ENCODE measurements at places on chromosomes 12 and 14.

DNA sequence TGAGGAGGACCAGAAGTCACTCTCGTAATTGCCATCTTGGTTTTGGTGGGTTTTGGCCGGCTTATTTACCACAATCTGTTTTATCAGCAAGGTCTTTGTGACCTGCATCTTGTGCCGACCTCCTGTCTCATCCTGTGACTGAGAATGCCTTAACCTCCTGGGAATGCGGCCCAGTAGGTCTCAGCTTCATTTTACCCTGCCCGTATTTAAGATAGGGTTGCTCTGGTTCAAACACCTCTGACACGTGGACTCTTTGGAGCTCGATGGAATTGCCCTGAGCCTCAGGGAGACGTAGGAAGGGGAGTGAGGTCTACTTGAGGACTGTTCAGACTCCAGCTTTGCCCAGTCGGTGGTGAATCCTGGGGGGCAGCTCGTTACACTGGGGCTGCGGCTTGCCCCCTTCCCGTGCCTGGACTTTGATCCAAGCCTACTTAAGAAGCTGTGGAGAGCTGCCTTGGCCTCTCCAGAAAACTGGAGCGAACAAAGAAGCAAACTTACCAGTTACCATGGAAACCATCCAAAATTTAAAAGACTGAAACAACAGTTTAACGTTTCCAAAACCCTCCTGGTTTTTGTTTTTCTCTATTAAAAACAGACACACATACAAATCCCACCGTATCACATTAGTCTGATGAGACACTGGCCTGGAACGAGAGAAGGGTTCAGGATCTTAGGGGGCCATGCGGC lies 28.0 kb downstream of the CALM1 start:
- no peak for DNase-seq

DNA sequence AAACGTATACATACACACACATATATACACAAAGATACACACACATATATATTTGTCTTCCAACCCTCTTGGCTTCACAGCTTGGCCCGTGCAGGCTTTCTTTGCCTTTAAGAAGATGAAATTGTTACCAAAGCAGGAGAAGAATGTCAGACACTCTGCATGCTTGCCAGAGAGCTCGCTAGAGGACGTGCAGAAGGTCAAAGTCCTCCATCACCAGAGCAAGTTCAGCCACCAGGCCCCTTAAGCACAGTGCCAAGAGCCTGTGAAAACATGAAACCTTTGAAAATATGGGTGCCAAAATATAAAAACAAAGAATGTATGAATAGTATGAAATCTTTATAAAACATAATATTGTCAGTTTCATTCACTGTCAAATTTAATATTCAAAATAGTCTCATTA lies 14.9 kb upstream of the MCRS1 start:
- DNase-seq = no peak

DNA sequence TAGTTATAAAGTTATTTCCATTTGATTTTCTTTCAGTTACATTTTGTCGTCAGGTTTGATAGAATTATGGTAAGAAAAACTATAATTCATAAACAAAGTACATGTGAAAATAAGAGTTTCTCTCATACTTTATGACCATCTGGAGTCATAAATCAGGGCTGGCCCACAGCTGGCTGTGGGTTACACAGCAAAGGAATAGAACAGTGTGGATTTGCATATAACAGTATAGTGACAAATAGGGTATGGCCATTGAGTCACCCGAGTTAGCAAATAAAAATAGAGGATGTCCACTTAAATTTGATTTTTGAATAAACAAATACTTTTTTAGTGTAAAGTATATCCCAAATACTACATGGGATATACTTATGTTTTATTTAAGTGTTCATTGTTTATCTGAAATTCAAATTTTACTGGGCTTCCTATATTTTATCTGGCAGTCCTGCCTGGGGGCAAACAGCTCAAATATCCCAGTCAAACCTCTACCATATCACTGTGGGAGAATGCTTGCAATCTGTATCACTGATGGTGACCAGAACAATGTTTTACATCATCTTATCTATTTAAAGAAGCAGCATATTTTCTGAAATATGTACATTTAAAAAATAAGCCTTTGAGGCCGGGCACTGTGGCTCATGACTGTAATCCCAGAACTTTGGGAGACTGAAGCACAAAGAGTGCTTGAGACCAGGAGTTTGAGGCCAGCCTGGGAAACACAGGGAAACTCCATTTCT lies 65.5 kb downstream of the KSR2 start:
- no peak for DNase-seq

DNA sequence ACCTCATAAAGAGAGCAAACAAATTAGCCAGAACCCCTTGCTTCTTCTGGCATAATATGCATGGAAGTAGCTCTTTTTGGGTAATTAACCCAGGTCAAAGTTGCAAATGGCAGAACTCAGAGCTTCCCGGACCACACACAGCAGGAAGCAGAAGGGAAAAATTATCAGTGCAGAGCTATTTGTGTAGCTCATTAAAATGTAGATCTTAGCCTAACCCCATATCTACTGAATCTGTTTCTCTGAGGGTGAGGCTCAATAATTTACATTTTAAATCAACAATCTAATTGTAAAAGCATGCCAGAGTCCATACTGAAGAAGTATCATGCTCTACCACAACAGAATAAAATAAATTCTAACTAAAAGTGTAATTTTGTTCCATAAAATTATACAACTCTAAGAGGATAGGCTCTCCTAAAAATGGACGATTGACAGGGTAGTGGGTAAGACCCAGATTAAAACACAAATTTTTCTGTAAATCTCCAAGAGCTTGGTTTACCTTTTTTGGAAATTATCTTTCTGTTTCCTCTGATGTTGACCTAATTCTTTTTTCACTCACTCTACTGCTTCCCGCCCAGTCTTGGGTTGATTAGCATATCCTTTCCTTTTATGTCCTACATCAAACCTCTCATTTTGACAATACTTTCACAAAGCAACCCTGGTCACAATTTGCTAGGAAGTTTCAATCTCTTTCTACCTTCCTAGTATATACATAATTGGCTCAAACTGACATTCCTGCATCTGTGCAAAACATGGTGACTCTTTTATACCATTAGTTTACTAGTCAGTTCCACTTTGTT lies 213.3 kb upstream of the SLC16A7 start:
- DNase-seq = no peak

DNA sequence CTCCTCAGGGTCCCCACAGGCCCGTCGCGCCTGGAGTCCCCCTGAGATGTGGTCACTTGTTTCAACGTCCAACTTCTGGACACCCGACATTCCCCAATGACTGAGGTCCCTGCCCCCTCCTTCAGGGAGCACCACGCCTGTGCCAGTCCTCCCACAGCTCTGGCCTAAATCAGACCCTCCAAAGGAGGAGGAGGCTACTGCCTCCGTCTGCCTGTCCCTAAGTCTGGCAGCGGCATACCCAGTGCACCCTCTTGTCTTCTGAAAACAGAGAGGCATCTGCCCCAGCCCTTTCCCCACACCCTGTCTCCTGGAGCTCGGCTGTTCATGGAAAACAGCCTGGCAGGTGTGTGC lies 46.2 kb downstream of the TESC start:
- no peak for DNase-seq
